ENCODE measurements at places on chromosomes 13 and 19.

DNA sequence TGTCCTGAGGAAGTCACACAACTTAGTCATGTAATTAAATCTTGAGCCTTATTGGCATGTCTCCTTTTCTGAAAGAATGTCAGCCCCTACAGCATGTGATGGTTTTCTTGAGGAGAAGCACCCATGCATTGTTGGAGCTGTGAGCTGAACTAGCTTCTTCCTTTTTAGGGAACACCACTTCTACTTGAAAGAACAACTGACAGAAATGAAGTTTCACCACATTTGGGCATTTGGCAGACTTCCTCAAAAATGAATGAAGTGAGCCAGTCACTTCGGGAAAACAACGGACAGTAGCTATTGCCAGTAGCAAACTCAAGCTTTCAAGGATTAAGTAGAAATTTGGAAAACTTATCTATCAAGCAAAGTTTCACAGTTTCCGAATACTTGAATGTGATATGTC, 1351.3 kb downstream of the EFNB2 start:
- DNase-seq, result no peak

- DNase-seq, result no peak
These were observed 988.6 kb downstream of the PCDH17 start for GRCh38 chr13:58620176-58620575.

DNA sequence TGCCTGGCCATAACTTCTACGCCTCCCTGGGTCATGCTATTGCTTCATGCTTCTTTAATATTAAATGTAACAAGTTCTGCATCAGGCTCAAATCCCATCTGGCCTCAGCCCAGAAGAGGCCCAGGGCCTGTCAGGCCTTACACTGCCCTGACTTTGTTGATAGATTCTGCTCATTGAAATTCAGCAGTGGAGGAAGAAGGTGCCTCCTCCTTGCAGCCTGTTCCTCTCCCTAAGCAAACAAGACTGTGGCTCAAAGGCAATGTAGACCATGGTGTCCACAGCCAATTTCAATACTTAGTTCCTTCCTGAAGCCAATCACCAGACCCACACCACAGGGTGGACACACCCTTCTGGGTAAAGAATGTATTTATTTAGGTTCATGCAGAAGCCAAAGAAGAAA, 59.4 kb downstream of the LACC1 start:
- DNase-seq, result no peak

GRCh38 chr19:29211562-29212355, 1.2 kb downstream of the UQCRFS1 start:
- DNase-seq, result peak; percentile 14

- peak; percentile 55 for DNase-seq
These were observed 17.9 kb upstream of the ZNF175 start for GRCh38 chr19:51552996-51553725.

- peak; percentile 1 for DNase-seq
These were observed 1384.1 kb downstream of the UQCRFS1 start for GRCh38 chr19:27828829-27829228.

- DNase-seq, result no peak
These were observed 201.3 kb downstream of the SLITRK6 start for GRCh38 chr13:85597790-85598500.

DNA sequence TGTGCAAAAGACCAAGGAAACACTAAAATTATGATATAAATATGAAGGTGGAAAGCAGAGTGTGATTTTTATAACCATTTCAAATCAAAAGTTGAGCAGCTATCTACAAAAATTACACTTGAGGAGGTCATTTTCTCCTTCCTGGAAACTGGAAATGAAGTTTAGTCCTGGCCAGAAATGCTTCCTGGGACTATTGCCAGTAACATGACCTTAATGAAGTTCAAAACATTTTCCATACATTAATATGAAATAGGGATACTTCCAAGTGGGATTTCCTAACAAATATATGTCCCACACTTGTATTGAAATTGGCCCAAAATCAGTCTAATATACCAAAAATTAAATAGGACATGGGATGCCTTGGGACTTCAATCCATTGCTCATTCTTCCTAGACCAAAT, 1556.8 kb upstream of the MIR17HG start:
- no peak for DNase-seq

- DNase-seq, result no peak
These were observed 16.6 kb downstream of the MED4 start for GRCh38 chr13:48078251-48078656.

DNA sequence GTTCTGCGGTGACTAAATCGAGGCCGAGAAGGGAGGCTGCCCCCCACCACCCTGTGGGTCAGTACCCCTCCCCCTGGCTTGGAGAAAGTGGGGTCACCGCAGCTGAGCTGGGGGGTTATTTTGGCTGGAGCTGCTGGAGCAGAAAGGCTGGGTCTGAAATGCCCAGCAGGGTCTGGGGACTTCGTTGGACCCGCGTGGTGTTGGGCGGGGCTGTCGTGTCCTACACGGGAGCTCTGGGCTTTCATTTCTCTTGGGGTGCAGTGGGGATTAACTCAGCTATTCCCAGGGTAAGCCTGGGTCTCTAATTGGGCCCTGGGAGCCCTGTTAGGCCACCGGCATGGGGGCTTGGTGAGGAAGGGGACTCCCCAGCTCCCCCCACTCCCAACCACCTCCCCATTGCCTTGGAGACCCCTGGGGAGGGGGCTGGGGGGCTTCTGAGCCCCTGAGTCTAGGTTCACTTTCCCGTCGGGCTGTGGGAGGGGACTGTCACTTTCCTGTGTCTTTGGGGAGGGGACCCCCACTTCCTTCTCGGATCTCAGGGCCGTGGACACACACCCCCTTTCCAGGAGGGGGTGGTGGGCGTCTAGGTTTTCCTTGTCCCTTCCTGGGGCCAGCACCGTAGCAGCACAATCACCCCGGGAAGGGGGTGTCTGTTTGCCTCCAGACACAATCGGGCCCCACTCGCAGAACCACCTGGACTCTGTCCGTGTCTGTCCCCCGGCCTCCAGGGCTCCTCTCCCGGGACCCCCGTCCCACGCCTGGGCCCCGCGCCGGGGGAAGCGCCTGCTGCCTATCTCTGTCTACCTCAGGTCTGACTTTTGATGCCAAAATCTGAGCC, 10.2 kb upstream of the WDR18 start:
- no peak for DNase-seq

- DNase-seq, result no peak
These were observed 502.8 kb downstream of the COG6 start for GRCh38 chr13:40158218-40158617.

- no peak for DNase-seq
These were observed 1.5 kb downstream of the GSX1 start for GRCh38 chr13:27793507-27794367.

DNA sequence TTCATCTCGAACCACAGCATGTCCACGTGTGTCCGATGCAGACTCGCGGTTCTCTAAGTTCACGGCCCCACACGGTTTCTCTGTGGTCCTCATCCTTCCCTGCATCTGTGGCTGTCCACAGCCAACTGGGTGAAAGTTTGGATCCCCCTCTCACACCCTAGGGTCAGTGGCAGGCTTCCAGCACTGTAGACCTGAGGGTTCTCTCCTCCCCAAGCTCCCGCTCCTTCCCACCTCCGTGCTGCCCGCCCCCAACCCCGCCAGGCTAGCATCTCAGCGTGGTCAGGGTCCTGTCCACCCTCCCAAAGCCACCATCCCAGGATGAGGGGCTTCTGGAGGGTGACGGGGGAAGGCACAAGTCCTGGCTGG, 3.0 kb downstream of the ANGPTL4 start:
- DNase-seq, result peak; percentile 43

DNA sequence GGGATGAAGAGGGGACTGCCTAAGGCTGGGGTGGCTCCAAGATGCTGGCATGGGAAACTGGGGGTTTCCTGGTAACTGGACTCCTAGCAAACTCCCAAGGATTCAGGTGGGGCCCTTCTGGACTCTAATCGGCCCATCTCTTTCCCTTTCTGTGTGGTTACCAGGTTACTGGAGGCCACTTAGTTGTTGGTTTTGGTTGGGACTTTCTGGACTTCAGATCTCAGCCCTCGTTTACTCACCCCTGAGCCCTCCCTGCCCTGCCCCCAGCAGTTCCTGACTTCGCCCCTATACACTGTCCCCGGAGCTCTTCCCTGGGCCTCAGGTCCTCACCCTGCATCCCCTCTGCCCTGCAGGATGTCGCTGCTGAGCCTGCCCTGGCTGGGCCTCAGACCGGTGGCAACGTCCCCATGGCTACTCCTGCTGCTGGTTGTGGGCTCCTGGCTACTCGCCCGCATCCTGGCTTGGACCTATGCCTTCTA, 328 bp downstream of the CYP4F12 start:
- DNase-seq, result no peak

DNA sequence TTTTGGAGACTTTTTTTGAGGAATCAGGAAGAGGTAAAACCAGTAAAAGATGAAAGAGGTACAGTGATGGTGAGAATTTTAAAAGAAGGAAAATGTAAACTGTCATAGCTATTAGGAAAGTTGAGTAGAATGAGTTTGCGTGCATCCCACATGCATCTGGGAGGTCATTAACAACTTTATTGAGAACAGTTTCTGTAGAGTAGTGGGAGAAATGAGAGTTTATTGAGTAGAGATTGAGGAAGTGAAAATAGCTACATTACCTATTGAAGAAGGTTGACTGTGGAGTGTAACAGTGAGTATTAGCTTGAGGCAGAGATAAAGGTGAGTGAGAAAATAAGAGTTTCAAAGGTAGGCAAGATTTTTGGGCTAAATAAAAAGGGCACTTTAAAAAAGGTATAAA, 38.7 kb downstream of the BRCA2 start:
- no peak for DNase-seq

- no peak for DNase-seq
These were observed 196.7 kb downstream of the TBC1D4 start for GRCh38 chr13:75285310-75285709.

GRCh38 chr13:30022256-30022655, 171.8 kb upstream of the UBL3 start:
- no peak for DNase-seq

GRCh38 chr13:60755380-60756163, 358.6 kb downstream of the TDRD3 start:
- DNase-seq, result no peak

DNA sequence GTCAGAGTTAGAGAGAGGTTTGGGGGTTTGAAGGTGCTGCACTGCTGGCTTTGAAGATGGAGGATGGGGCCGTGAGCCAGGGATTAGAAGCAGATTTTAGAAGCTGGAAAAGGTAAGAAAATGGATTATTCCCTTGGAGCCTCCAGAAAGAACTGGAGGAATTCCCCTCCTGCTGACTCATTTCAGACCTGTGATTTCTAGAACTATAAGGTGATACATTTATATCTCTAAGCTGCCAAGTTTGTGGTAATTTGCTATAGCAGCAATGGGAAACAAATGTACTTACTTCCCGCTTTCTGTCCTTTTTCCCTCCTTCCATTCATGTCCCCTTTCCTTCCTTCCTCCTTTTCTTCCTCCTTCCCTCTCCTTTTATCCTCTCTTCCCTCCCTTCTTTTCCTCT, 78.5 kb upstream of the PCDH8 start:
- no peak for DNase-seq

- DNase-seq, result no peak
These were observed 400 bp downstream of the PLEKHG2 start for GRCh38 chr19:39412867-39413271.

GRCh38 chr13:98428256-98428966, 148.5 kb downstream of the STK24 start:
- DNase-seq, result no peak

DNA sequence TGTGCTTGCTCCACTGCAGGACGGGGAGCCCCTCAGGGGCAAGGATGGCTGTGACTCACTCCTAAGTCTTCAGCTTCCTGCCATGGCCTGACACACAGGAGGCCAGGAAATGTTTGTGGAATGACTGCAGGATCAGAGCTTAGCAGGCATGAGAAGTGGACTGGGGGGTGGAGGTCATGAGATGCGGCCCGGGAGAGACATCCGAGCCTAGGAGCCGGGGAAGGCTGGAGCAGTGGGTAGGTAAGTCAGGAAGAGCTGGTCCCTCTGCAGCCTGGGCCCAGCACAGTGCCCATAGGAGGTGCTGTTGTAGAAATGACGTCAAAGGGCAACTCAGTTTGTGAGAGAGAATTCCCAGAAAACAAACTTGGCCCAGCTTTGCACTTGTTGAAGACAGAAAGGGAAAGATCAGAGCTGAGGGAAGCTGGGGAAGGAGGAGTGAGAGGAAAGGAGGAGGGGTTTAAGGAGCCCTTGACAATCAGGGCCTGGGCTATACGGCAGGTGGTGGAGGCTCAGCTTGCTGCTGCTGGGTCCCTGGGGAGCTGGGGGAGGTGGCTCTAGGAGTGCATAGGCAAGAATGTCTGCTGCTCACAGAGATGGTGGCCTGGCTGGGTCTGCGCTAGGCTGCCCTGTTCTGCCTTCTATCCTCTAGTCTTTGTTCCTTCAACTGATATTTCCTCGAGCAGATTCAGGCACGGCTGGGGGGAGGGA, 18.5 kb downstream of the POU2F2 start:
- DNase-seq, result peak; percentile 93

GRCh38 chr13:79314652-79315051, 91.4 kb downstream of the RBM26 start:
- no peak for DNase-seq

DNA sequence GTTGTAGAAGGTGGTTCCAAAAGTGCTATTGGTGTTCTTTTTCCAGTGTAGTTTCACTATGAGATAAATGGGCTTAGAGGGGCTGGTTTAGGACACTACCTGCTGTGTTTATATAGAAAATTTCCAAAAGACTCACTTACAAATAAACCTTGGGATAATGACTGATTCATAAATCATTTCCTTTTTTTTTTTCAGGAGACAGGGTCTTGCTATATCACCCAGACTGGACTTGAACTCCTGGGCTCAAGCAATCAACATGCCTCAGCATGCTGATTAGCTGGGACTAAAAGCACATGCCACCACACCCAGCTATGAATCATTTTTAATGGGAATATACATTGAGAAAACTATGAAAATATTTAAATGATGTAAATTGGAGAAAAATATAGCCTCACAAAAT, 376.6 kb downstream of the PCDH9 start:
- no peak for DNase-seq

Data from LHCN-M2 (cell line).